Activated naive CD4-positive, alpha-beta T cell treated with anti-CD3 and anti-CD28 coated beads for 36 hours (primary cell): ENCODE measurements at places on chromosomes 2 and 18. TPM values are rescaled to one million over a fixed set of nuclear protein-coding genes. Genes with fewer than 3 reads are reported as not detected.

The IL1R1 gene
- 6.7 TPM for total RNA-seq

The ABCG8 gene
- not detected for total RNA-seq

The ORC2 gene
- 53.7 TPM for total RNA-seq

The RBKS gene
- total RNA-seq = 1.2 TPM

The MYOM1 gene
- 0.40 TPM for total RNA-seq

The LIMS4 gene
- 1.1 TPM for total RNA-seq

The RASGRP3 gene
- total RNA-seq = 2.3 TPM

The NPHP1 gene
- 1.1 TPM for total RNA-seq

The REG3A gene
- not detected for total RNA-seq
